ENCODE measurements at places on chromosomes 16 and 17.

- DNase-seq, result no peak
Measured at GRCh38 chr16:79835194-79835593, 234.7 kb upstream of the MAF start.

GRCh38 chr17:66727634-66728570 lies 107.0 kb upstream of the CACNG5 start:
- no peak for DNase-seq

DNA sequence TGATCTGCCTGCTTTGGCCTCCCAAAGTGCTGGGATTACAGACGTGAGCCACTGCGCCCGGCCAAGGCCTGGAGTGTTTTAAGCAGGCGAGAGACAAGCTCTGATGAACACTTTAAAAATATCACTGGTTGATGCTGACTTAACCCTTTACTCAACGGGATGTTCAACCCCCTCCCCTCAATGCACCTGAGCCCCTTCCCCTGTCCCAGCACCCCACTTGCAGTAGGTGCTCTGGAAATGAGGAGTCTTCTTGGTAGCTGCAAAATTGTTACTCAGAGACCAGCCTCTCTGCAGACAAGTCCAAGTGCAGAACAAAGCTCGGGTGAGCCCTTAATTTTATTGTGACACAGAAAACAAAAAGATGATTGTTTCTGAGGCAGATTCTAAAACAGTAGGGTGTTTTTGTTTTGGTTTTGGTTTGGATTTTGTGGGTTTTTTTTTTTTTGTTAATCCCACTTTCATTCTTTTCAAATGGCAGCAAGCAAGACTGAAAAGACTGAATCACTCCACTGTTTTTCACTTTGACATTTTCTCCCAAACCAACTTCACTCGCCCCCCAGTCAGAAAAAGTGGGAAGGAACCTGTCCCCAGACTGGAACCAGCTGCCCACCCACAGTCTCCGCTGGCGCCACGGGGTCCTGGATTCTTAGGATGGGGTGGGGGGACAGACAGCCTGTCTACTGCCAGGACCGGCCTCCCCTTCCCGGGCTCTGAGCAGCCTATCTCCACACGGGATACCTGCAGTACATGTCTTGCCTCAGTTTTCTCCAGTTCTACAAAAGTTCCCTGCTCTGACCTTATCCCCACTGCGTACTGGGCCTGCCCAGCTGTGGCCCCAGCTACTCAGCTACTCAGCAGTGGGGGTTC lies 5.2 kb upstream of the PLLP start:
- DNase-seq, result no peak

DNA sequence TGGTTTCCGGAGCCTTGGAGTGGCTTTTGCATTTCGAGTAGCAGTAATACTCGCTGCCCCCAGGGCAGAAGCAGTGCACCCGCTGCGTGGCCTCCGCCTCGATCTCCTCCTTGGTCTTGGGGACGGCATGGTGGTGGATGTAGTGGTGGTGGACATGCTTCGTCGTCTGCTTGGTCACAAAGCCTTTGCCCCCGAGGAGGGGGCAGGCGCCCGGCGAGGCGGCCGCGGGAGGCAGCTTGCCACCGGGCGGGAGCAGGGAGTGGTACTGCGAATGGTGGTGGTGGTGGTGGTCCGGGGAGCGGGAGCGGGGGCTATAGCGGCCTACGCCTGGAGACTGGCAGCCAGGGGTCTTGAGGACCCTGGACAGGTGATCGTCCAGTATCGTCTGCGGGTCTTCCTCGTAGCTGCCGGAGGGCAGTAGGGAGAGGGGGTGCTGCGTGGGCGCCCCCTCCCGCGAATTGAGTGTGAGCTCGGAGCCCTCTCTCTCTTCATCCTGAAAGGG lies 24.1 kb downstream of the AXIN2 start:
- DNase-seq, result no peak

- DNase-seq, result no peak
Measured at GRCh38 chr16:57774705-57775285, 27.5 kb downstream of the KIFC3 start.

- DNase-seq, result no peak
Measured at GRCh38 chr16:89095491-89095951, 1.9 kb downstream of the ACSF3 start.

DNA sequence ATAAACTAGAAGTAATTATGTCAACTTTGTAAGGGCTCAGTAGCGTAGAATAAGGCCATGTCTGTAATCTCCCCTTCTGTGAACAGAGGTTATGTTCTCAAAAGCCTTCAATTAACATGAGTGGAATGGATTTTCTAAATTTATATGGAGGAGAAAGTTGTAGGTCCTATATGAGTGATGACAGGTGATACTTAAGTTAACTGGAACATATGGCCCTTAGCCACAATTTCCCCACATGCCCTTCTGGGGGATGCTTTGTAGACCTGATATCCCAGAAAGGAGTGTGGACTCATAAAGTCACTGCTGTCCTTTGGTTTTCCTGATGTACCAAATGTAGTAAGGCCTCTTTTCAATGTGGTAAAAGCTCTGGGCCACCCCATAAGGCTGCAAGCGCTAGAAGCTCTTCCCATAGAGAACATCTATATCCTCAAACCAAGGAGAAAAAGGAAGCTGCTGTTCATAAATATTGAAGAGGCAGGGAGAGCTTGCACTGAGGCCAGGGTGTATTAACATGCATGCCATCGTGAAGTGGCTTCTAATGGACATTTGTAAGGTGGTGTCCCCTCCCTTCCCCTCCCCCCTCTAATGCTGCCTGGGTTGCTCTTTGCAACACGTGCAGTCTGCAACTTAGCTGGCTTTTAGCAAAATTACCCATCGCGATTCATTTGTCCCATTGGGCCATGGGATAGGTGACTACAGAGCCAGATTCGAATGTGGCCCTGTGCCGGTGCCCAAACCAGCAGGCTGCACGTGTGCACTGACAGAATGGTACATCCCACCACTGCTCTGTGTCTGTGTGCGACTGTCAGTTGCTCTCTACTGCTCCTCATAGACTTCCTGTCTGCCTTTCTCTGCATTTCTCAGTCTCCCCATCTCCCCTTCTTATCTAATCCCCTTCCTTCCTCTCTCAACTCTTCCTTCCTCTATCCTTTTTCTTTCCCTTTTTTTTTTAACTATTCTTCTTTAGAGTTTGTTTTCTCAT lies 269.0 kb downstream of the WWOX start:
- DNase-seq, result no peak

- DNase-seq, result no peak
Measured at GRCh38 chr16:28951410-28951943, 740 bp downstream of the NFATC2IP start.

All from smooth muscle cell of the brain vasculature (primary cell).